ENCODE measurements at places on chromosomes 11 and 22.

GRCh38 chr11:11292839-11293238, 60.2 kb downstream of the CSNK2A3 start:
- DNase-seq: no peak

DNA sequence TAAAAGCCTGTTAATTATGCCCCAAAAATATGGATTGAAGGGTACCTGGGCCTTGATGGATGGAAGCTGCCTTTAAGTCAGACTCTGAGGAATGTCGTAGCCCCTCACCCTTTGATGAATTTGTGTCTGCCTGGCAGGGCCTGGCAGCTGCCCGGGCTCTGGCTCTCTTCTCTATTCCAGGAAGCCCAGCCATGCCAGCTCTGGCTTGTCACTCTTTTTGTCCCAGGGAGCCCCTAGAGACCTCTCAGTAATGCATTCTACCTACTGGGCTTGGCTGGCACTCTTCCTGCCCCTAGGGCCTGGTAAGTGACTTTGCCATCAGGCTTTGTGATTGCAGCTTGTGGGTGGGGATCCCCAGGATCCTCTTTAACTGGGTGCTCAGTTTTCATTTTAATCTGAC, 103.8 kb downstream of the GRIK4 start:
- DNase-seq: no peak

DNA sequence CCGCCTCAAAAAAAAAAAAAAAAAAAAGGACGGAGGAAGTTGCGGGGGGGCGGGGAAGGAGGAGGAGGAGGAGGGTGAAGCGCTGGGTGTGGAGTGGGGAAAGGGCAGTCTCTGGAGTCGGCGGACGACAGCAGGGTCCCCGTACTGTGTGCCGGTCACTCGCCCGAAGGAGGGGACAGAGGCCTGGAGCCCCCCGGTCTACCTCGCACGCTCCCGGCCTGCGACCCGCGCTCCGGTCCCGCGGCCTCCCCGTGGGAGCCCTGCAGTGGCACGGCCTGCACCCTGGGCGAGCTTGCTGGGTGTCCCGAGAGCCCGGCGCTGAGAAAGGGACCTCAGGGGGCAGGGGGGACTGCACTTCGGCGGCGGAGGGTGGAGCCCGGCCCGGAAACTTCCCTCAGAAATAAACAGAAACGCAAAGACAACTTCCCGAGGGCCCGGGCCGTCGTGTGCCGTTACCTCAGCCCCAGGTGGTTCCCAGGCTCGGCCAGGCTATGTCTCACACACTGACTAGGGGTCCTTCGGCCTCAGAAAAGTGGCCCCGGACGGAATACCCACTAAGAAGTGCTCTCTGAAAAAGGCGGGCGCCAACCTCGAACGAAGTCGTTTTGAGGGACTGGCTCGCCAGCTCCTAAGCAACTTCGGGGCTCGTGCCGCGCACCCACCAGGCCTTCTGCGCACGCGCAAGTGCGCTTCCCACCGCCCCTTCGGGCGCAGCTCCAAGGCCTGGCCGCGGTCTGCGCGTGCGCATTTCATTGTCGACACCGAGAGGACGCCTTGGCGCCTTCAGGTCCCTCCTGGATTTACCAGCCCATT, at the start of gene MAJIN:
MAJIN (minus strand) TSS at position 688 of the 813 bp plus-strand sequence. CDS start 12,703 bp downstream, outside the sequence.
- DNase-seq: no peak

DNA sequence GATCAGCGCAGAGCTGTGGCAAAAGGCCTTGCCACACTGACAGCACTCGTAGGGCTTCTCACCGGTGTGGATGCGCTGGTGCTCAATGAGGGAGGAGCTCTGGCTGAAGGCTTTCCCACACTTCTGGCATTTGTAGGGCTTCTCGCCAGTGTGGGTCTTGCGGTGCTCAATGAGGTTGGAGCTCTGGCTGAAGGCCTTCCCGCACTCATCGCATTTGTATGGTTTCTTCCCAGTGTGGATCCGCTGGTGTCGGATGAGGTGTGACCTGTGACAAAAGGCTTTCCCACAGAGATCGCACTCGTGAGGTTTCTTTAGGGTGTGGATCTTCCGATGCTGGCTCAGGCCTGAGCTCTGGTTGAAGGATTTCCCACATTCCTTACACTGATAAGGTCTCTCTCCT, 6.9 kb downstream of the ZNF70 start:
- DNase-seq: no peak

DNA sequence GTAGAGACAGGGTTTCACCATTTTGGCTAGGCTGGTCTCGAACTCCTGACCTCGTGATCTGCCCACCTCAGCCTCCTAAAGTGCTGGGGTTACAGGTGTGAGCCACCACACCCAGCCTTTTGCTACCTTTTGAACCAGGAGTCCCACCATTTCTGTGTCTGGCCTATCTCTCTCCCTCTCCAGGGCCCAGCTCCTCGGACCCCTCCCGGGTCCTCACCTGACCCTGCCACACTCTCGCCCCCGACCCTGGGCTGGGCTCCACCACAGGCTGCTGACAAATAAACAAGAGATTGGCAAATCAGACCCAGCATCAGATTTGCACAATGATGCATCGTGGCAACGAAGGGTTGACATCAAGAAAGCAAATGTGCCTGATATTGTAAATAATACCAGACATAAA, 8.8 kb downstream of the KRTAP5-5 start:
- DNase-seq: no peak

GRCh38 chr11:22520521-22520920, 105.1 kb downstream of the FANCF start:
- DNase-seq: no peak

- DNase-seq: no peak
Observed at GRCh38 chr11:88579466-88579865, 241.9 kb upstream of the CTSC start.

DNA sequence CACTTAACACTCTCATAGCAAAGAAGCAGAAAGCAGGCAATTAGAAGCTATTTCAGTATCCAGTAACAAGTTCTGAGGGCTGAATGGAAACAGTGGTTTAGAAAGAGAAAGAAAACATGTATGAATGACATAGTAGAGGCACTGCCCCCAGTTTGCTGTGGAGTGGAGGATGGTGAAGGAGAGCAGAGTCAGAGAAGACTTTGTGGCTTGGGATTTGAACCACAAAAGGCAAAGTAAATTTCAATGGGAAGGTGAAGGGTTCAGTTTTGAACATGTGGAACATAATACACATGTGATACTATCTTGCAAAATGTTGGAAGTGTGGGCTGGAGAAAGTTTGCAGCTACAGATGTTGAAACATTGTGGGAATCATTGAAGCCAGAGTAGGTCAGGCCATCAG, 81.4 kb downstream of the SNX19 start:
- DNase-seq: no peak

DNA sequence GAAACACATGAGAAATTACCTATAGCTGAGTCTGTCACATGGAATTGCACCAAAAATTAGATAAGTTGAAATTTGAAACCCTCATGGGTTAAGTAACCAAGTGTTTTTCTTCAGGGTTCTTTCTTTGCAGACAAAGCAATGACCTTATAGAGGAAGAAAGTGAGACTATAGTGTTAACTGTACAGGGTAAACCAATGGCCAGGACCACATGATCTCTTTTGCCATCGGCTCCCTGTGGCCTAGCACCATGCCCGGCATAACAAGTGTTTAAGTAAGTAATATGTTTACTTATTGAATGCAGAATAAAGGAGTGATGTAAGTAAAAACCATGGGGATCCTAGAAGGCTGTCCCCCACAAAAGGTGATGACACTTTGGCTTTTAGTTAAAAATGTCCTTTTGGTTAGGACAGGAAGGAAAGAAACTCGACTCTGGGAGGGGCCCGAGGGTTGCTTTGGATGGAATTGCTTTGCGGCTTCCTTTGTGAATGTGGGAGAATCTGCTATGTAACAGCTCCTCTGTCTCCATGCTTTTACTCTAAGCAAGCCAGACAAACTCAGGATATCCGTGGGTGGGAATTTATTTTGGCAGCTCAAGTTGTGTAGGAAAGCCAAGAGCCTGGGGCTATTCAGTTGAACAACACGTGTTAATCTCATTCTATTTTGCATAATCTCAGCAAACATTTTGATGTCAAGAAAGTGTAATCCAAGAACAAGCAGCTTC, 454.7 kb downstream of the INSC start:
- no peak for DNase-seq

DNA sequence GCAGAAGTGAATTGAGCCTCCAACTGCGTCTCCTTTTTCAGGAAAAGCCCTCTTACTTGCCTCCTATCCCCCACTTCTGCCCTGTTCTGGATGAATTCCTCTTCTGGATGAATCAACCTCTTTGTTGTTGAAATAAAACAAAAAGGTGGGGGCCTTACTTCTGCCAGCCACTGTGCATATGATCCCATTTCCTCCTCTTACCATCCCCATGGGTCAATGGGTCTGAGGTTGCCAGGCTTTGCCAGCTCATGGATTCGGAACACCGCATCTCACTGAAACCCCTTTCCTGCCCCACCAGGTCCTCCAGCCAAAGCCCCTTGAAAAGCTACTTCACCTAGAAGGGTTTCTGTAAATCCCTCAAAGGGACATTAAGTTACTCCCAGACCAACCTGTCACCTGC, 3.7 kb upstream of the CHST1 start:
- no peak for DNase-seq

DNA sequence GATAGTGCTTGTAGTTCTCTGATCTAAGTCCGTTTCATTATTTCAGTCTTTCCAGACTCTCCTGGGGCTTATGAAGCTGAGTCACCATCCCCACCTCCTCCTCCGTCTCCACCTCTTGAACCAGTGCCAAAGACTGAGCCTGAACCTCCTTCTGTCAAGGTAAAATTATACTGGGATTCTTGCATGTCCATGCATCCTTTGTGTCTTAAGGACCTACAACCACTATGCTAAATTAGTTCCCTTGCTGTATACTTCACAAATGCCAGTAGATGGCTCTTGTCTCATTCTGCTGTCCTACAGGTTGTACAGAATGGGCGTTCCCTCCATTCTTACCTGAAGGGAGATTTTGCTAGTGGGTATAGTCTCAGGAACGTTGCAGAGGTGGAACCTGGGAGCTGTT, 42.2 kb downstream of the POLD3 start:
- DNase-seq: no peak

GRCh38 chr11:80837051-80837450, 1396.2 kb upstream of the TENM4 start:
- no peak for DNase-seq

- no peak for DNase-seq
Observed at GRCh38 chr11:77081381-77081851, 14.6 kb downstream of the CAPN5 start.

GRCh38 chr11:113564527-113565130, 89.4 kb upstream of the DRD2 start:
- DNase-seq: no peak

DNA sequence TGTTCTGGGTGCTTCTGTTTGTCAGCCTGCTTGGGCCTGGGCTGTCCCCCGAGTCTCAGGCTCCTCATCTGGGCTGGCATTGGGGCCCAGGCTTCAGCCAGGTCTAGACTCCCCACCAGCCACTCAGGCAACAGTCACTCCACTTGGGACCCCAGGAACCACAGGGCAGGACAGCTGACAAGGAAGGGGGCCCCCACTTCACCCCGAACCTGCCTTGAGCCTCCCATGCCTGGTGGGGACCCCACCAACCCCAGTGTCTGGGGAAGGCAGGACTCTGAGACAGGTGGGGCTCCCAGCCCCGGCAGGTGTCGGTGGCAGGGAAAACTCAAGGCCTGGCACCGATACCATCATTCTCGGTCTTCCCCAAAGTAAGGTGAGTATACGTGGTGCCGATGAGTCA, 11.7 kb upstream of the LTO1 start:
- DNase-seq: no peak

DNA sequence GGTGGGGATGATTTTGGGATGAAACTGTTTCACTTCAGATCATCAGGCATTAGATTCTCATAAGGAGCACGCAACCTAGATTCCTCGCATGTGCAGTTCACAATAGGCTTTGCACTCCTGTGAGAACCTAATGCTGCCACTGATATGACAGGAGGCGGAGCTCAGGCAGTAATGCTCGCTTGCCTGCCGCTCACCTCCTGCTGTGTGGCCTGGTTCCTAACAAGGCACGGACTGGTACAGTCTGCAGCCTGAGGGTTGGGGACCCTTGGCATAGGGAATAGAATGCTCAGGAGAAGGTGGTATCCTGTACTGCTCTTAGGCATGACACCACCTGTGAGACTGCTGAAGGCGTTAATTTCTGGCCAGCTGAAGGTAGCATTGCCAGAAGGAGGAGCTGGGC, 47.0 kb downstream of the STIM1 start:
- no peak for DNase-seq

DNA sequence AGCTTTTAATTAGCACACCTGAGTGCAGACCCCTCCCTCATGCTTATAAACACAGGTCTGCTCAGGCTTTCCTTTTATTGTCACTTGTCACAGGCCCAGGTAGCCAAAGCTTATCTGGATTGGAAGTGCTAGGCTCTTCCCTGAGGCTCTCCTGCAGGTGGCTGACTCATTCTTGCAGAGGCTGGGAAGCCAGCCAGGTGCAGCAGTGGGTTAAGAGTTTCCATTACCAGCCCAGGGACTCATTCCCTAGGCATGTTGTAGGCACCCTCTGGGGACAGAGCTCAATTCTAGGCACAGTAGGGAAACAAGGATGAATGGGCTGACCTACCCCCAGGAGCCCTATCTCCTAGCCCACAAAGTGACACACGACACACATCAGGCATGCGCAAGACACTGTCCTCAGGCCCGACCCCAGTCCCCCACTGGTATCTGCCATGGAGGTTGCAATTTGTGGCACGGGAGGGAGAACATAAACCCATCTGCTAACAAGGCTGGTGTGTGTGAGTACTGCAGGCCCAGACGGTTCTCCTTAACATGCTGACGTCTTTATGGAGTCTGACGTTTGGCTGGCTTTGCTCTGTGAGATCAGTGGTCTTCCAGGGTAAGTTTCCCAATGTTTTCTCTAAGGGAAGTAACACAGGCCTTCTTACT, 94.2 kb downstream of the ABTB2 start:
- DNase-seq: no peak

DNA sequence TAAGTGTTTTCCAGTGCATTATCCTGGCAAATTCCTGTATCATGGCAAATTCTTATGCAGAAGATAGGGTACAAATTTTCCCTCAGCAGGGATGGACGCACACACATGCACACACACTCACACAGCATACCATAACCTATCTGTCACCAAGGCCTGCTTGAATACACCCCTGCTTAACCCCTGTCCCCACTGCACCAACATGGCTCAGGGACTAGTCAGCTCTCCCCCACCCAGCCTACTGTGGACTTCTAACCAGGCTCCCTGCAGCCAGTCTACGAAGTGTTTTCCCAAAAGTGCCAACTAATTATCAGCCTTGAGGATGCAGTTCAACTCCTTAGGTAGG, 63.1 kb downstream of the RAB30 start:
- DNase-seq: no peak

- no peak for DNase-seq
Observed at GRCh38 chr22:48584170-48584569, 1243.5 kb downstream of the BRD1 start.

DNA sequence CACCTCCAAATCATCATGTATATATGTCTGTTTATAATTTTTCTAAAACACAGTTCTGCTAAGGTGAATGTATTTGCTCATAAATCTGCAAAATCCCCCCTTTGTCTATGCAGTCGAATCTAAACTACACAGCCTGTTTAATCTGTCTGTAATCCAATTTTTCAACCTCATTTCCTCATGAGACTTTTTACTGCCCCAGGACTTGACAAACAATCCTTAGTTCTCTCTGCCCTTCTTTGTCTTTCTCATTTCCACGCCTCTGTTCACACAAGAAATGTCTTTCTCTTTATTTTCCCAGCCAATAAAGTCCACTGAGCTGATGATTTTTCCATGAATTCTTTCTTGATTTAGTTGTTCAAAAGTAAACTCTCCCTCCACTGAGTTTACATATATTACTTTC, 1154.3 kb downstream of the FAM181B start:
- no peak for DNase-seq

GRCh38 chr11:61869708-61870451, 21.5 kb downstream of the FADS3 start:
- DNase-seq: no peak

Data from cortex of kidney (tissue), 1 donor.